ENCODE measurements at places on chromosomes 3 and 15.

DNA sequence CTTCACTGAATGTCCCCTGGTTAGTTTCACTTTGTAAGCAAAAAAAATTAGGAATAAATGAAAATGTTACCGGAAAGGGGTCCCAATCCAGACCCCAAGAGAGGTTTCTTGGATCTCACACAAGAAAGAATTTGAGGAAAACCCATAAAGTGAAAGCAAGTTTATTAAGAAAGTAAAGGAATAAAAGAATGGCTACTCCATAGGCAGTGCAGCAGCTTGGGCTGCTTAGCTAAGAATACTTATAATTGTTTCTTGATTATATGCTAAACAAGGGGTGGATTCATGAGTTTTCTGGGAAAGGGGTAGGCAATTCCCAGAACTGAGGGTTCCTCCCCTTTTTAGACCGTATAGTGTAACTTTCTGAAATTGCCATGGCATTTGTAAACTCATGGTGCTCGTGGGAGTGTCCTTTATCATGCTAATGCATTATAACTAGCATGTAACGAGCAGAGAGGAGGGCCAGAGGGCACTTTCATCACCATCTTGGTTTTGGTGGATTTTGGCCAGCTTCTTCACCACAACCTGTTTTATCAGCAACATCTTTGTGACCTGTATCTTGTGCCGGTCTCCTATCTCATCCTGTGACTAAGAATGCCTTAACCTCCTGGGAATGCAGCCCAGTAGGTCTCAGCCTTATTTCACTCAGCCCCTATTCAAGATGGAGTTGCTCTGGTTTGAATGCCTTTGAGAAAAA, 41.0 kb upstream of the CMSS1 start:
- DNase-seq: no peak

GRCh38 chr15:33956397-33956796, 11.9 kb upstream of the CHRM5 start:
- no peak for DNase-seq

- DNase-seq: no peak
Observed at GRCh38 chr3:197687570-197687969, 49.1 kb downstream of the RUBCN start.

DNA sequence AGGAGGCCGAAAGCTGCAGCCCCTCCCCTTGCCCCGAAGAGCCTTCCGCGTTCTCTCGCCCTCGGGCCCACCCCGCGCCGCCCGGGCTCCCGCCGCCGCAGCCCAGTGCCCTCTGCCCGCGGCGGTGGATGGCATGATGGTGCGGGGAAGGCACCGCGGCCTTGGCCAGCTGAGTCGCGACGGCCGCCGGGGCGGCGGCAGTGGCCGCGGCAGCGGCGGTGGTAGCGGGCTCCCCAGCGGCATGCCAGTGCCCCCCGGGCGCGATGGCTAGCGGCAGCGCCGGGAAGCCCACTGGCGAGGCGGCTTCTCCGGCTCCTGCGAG, 1.2 kb downstream of the TLNRD1 start:
- DNase-seq: no peak

DNA sequence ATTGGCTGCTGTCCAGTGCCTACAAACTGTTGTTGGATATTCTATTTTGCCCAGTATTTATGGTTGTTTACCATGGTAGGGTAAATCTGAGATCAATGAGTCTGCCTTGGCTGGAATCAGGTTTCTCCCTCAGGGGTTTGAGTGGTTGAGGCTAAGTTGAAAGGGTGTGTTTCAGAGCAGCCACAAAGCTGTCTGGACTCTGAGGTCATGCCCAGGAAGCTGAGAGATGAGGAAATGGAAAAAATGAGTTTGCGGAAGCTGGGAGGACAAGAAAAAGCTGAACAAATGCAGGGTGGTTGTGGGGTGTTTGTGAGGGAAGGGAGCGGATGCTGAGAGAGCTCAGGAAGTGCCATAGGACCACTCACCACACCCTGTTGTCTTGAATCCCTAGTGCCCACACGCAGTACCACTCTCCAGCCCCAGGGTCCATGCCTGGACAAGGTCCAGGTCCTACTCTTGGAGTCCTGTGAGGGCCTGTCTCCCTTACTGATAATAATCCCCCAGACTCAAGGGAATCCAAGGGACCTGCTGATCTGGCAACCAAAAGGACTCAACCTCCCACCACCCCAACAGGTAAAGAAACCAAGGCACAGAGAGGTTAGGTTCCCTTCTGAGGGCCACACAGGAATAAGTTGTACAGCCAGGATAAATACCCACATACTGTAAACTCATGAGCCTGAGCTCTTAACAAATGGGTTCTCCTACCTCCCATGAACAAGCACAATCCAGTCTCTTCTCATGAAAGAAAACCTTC, 81.6 kb downstream of the PPCDC start:
- DNase-seq: no peak

GRCh38 chr3:26703519-26703918, 80.9 kb downstream of the LRRC3B start:
- no peak for DNase-seq

GRCh38 chr3:159607856-159608255, 380.8 kb upstream of the IL12A start:
- DNase-seq: no peak

- DNase-seq: no peak
Observed at GRCh38 chr3:55376753-55377347, 110.3 kb downstream of the WNT5A start.
